ENCODE measurements at places on chromosomes 12 and 14.

DNA sequence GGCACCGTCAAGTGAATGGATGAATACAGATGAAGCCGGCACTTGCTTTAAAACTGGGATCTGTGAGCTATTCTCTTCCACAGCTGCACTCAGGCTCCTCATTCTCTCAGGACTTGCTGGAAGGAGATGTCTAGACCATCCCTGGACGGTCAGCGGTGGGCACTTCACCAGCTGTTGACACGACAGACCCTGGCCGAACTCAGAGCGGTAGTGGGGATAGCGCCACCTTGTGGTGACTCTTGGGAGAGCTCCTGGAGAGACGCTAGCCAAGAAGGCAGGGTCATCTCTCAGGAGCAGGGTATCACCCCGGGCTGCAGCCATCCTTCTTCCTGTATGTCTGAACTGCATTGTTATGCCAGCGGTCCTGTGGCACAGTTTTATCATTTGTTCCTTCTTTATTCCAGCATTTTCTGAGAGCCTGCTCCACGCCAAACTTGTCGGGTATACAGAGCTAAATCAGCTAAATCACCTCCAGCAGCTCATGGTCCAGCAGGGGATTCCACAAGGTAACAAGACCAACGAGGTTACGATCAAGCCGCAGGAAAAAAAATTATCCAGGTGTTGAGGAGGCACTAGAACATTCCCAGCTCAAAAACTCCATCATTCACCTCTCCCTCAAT is 10.0 kb downstream of the WNT1 start:
- DNase-seq, result peak; percentile 87

DNA sequence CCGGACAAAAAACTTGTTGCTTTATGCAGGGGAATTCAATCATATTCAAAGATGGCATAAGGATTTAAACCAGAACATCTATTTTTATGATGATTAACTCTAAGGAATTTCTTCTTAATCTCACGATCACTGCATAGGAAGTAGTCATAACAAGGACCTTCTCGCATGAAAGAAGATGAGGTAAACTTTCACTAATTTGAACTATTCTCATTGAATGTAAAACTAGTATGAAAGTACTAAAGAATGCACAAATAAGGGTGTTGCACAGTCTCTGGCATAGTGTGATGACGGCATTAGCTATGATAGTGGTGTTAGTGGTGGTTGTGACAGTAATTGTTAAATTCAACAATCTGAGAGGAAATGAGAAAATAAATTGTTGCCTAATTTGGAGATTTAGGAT is 280.0 kb downstream of the SLC6A15 start:
- no peak for DNase-seq

DNA sequence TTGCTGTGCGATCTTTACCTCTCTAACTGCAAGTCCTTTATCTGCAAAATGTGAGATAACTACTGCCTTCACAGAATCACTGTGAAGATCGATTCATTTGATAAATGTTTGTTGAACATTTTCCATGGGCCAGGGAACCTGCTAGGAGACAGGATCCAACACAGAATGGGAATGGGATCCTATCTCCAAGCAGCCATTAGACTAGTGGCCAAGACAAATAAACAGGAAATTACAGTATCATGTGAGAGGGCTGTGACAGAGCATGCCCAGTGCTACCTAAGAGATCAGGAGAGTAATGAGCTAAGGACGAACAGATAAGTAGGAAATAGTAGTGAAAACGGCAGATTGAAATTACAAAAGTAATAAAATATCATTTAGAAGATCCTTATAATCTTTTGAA is 105.7 kb downstream of the GRIN2B start:
- DNase-seq, result no peak

GRCh38 chr14:21467616-21468015 is 9.1 kb downstream of the RAB2B start:
- DNase-seq, result no peak

DNA sequence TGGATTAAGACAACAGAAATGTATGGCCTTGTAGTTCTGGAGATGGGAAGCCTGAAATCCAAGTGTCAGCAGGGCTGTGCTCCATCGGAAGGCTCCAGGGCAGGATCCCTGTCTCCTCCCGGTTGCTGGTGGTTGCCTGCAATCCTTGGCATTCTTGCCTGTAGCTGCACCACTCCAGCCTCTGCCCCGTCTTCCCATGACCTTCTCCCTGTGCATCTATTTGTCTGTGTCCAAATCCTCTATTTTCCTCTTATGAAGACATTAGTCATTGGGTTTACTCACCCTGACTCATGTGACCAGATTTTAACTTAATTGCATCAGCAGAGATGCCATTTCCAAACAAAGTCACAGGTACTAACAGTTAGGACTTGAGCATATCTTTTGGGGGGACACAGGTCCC is 15.1 kb downstream of the TUNAR start:
- DNase-seq, result no peak

DNA sequence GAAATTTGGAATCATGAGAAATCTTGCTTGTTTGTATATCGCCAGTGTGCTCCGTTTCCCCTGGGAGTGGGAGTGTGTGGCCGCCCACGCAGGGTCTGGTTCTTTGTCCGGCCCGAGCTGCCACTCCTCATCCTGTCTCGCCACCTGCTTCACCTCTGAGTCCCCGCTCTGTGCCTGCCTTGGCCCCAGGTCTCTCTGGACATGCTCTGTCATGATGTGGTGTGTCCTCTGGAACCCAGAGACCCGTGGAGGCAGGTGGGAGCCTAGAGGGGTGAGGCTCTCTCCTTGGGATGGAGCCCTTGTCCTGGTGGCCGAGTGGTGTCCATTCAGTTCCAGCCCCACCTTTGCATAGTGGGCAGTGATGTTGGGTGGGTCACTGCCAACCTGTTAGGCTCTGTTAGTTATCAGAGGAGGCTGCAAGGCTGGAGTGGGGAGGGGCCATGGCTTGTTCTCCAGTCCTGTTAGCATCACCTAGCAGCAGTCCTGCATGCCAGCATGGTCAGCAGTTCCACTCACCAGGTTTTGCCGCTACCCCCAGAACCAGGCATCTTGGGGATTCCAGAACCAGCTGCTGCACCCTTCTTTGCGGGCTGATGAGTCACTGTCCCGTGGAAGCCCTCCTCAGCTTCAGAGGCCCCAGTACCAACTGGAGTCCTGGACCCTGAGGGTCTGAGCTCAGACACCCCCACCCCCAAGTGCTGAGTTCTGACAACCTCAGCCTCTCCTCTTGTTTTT is 76.5 kb downstream of the EP400 start:
- no peak for DNase-seq

DNA sequence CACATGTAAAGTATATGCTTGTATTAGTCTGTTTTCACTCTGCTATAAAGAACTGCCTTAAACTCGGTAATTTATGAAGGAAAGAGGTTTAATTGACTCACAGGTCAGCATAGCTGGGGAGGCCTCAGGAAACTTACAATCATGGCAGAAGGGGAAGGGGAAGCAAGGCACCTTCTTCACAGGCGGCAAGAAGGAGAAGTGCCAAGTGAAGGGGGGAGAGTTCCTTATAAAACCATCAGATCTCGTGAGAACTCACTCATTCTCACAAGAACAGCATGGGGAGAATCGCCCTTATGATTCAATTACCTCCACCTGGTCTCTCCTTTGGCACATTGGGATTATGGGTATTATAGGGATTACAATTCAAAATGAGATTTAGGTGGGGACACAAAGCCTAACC is 229.5 kb upstream of the PLXNC1 start:
- DNase-seq, result no peak

DNA sequence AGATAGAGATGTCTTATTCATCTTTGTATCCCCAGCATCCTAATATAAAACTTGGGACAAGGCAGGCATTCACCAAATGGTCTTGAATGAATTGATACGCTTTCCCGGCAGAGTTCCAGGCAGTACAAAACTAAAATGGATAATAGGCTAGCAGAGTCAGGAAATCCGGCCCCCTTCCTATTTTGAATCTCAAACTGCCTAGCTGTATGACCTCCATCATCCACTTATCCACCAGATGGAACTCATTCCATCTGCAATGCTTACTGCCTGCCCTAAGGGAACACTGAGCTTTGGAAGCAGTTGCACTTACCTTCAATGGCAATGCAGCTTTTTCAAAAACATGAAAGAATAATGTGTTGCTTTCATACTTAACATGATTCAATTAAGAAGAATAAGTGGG is 43.4 kb downstream of the BDKRB1 start:
- no peak for DNase-seq
